SW 1271 (cell line): ENCODE measurements at places on chromosomes 6 and 20.

GRCh38 chr6:50819466-50819903 is 814 bp downstream of the TFAP2B start:
- no peak for DNase-seq

DNA sequence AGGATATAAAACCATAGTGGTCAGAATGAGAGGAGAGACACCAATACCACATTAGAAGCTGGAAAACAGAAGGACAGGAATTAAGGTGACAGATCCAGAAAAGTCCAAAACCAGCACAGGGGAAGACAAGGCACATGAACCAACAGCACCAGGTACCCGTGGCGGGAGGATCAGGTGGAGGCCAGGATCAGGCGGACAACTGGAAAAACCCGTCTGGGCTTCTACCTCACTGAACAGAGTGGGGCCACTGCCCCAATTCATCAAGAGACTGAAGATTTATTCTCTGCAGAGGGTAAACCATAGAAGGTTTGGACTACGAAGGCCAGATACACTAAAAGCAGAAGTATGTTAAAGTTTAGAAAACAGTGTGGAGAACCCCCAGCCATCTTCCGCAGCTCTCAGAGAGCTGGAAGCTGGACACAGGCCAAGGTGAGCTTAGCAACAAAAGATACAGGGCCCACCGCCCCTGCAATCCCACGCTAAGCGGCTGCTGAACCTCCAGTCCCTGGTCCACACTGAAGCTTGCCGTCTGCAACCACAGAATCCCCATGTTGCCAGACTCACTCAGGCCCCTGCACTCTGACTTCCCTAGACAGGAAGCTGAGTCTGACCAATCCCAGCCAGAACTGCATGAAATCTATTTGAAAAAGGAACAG is 29.9 kb downstream of the ABHD12 start:
- peak; percentile 58 for DNase-seq

DNA sequence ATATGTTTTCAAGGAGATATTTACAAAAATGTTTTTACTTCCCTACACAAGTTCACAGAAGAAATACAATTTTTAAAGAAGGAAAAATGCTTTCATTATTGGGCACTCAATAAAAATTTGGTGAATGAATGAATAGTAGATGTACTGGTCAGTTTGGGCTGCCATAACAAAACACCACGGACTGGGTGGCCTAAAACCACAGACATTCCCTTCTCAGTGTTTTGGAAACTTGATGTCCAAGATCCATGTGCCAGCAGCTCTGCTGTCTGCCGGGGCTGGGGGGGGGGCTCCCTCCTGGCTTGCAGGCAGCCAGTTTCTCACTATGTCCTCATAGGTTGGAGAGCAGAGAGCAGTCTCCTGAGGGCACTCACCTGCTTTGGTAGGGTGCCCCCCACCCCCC is 62.0 kb downstream of the FAM120B start:
- no peak for DNase-seq

DNA sequence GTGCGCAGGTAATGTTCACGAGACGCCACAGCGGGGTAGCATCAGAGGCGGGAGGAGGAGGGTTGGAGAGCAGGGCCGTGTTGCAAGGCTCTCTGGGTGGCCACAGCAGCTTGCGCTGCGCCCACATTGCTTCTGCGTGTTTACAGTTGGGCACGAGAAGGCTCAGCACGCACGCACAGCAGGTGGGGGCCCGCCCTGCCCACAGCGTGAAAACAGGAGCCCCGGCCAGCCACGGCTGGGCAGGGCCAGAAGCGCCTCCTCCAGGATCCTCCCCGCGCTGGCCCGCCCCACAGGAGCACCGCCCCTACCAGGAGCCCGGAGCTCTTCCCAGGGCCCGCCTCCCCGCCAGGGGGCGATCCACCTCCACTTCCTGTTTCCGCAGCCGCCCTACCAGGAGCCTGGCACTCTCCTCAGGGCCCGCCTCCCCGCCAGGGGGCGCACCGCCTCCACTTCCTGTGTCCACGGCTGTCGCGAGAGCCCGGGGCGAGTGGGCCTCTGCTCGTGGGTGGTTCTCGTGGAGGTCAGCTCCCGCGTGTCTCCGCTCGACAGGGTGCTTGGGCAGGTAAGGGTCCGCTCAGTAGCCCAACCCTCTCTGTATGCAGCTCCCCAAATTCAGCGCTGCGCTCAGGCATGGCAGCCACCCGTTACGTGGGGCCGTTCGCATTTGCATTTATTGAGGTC is at the start of gene FAM50B:
TSS of gene FAM50B (plus strand) at position 449 of the 681 bp plus-strand sequence. CDS start 439 bp downstream, outside the sequence.
- DNase-seq: peak; percentile 66

DNA sequence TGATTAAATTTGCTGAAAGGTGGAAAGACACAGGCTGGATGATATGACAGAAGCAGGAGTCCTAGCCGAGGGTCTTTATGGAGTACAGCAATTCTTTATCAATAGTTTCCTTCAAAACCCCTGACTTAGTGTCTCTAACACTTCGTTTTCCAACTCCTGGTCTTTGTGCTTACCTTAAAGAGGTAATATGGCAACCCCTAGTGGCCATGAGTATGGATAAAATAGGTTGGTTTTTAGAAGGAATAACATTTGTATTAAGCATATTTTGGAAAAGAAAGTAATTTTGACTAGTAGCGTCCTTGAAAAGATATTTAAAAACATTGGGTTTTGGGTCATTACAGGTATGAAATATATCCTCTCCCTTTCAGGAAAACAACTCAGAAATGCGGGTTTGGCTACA is 51.9 kb downstream of the VGLL2 start:
- no peak for DNase-seq
